ENCODE measurements at places on chromosomes 2 and 18.

DNA sequence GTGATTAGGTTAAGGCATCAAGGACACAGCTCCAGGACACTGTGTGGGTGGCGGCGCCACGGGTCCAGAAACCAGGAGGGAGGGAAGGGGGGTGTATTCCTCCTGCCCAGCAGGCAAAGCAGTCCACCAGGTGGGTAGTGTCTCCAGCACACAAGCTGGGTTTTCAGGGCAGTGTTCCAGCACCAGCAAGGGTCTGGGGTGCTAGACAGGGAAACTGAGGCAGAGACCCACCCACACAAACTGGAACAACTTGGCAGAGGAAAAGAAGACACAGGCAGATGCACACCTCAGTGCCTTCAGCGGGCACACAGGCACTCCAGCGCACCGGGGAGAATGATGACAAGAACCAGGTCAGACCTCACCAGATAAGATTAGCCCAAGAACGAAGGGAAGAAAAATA is 28.4 kb upstream of the GNAL start:
- no peak for DNase-seq

- no peak for DNase-seq
Measured at GRCh38 chr2:34831096-34831495, 1232.0 kb upstream of the FAM98A start.

GRCh38 chr2:116435648-116436047 is 1378.8 kb upstream of the DDX18 start:
- DNase-seq = no peak

GRCh38 chr18:11553098-11553940 is 56.1 kb upstream of the SLC35G4 start:
- DNase-seq = peak; percentile 74

DNA sequence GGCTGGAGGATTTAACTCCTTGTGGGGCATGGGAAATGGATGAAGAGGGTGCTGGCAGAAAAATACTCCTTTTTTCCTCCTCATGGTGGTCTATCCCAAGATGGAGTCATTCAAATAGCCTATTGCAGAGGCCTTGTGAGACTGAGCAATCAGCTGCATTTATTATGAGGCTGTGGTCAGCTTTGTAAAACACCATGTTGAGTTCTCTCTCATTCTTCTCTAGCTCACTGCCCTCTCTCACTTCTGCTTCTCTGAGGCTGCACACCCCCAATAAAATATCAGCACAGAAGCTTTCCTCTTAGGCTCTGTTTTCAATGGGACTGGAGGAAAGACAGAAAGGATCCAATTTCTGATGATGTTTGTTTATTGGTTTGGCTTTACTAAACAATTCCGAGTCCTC is 467.1 kb downstream of the ADCYAP1 start:
- DNase-seq = no peak

DNA sequence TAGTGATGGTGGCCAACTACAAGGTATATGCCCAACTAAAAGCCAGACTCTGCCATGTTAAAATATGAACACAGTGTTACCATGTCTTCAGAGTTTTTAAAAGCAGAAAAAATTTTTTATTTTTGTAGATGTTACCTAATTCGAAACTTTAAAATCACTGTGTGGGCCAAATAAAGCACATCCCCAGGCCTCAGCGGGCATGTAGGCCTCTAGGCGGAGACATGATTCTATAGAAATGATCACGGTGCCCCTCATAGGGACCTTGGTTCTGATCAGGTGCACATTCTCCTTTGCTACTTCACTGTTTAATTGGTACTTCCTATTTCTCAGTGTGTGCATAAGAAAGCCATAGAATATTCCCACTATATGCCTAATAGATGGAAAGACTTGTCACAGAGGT is 349.2 kb downstream of the XIRP2 start:
- DNase-seq = no peak

DNA sequence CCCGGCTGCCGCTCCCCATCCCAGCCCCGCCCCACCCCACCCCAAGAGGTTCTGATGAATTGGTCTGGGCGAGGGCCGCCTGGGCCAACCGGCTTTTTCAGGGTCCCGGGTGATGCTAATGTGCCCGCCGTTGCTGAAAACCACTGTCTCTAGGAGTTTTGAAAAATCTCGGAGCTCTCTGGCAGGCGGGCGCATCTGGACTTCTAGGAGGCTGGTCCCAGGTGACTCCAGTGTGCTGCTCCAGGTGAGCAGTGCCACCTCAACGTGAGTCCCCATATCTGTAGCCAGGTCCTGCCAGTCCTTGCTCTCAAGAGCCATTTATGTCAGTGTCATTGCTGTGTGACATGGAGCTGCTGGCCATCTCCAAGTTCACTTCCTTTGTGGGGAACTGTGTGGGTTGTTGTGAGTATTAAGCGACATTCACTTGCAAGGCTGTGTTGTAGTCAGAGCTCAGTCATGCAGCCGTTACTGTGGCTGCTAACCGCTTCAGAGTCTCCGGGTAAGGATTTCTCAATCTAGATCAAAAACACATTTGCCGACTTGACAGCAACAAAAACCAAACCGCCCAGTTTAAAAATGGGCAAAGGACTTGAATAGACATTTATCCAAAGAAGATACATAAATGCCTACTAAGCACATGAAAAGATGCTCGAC is at the start of gene RFX8:
RFX8 (minus strand) TSS at position 382 of the 654 bp plus-strand sequence. CDS start 8,264 bp downstream, outside the sequence.
- no peak for DNase-seq

- DNase-seq = no peak
Measured at GRCh38 chr18:55189972-55190371, 230.7 kb upstream of the CCDC68 start.

DNA sequence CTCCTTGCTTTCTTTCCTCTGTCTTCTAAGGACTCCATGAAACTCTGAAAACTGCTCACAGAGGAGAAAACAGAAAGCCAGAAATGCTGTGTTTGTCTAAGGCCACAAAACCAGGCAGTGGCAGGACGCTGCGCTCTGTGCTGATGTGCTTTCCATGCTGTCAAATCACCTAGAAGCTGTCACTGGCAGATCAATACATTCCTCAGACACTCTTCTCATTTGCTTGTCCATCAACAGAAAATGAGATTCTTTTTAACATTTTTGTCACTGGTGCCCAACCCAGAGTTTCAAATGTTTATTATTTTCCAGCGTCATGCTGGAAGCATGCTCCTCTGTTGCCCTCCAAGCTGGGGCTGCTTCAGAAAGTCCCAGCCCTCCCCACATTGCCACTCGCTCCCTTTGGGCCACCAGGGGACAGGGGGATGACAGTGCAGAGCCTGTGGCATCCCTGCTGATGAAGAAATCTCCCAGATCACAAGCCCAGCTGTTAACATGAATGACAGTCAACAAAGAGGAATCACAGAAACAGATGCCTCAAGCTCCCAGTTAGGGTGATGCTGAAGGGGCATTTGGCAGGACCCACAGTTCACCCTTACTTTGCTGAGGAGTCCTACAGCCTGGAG is 117.5 kb upstream of the MEIS1 start:
- no peak for DNase-seq

DNA sequence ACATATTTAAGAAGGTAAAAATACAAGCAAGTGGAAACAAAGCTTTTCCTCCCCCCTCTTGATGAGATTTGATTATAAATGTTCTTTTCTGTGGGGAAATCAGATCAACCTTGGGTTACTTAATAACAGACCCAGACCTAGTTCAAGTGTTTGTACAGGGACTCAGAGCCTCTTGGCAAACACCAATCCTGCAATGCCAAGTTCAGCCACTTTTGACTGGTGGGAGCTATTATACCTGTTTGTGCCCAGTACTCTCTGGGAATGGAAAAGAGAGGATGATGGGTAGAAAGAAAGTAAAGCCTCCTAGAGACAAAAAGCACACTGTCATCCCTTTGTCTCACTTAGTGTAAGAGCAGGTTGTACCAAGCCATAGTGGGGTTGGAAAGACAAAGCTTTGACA is 63.8 kb upstream of the EPHA4 start:
- DNase-seq = peak; percentile 36

DNA sequence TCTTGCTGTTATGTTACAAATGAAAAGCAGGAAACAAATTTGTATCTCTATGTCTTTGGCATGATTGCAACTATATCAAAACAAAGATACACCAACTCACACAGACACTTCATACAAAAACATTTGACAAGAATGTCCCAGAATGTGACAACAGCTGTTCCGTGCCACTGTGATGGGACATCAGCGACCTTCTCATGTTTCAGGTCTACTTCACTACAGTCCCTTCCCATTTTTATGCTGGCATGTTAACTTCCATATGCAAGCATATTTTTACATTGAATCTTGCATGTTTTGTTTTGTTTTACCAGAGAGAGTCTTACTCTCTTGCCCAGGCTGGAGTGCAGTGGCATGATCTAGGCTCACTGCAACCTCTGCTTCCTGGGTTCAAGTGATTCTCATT is 71.2 kb downstream of the STK25 start:
- DNase-seq = no peak

DNA sequence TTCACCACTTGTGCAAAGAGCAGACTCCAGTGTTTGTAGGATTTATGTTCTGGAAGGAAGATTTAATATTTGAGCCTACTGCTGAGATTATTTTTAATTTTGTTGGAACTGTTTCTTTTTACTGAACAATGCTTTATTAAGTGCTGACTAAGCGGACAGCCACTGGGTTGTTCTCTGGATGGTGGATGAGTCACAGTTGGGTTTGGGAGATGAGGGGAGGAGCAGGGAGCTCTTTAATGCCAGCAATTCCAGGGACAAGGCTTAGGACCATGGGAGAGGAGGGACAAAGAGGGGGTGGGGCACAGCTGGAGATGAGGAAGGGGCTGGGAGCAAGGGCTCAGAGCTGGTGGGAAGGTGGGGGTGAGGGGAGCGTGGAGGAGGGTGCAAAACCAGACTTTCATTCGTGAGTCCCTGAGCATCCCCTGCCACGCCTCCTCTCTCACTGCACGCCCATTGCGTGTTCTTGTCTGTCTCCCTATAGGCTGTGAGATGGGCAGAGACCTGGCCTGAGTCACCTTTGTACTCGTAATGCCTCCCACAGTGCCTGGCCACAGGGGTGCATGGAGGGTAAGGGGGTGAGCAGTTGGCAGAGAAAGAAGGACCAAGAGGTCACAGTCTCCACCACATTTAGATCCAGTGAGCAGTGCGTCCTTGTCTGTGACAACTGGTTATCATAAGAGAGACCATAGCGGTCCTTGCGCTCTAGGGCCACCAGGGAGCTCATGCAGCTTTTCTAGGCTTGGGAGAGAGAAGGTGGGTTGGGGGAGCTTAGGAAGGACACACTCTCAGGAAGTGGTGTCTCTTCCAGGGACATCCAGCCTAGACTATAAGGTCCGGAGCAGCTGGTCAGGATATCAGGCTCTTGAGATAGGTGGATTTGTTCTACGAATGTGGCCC is 18.4 kb downstream of the SLC4A3 start:
- DNase-seq = no peak

GRCh38 chr2:26172189-26172870 is 558 bp upstream of the GAREM2 start:
- DNase-seq = no peak

DNA sequence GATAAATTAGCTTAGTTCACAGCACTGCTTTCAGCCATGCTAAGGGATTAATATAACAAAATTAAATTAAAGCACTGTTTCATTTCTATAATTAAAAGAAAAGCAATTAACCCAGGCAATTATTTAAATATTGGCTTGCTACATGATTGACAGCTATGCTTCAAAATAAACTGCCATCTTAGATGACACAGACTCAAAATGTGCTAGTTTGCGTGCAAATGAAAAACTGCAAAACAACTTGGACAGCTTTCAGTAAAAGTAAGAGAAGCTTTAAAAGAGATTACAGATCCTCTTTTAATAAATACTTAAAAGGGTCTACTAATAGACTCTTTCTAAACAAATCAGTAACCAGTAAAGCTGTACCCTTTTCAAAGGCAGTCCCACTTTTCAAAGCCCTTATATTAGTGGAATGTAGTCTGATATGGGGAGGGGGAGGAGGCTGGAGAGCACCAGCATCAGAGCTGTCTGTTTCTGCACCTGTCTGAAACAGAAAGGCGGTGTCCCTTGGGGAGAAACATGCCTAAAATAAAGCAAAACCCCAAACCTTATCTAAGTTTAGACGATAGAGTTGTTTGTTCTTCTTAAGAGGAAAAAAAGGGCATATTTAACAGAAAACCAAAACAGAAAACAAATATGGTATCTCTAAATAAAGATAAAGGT is 20.8 kb downstream of the EIF2AK3 start:
- no peak for DNase-seq

GRCh38 chr18:62522178-62522503 is 684 bp upstream of the ZCCHC2 start:
- peak; percentile 50 for DNase-seq

GRCh38 chr2:171247741-171248662 is 87.3 kb upstream of the TLK1 start:
- DNase-seq = no peak

GRCh38 chr18:3889803-3890202 is 439.8 kb downstream of the TGIF1 start:
- no peak for DNase-seq

DNA sequence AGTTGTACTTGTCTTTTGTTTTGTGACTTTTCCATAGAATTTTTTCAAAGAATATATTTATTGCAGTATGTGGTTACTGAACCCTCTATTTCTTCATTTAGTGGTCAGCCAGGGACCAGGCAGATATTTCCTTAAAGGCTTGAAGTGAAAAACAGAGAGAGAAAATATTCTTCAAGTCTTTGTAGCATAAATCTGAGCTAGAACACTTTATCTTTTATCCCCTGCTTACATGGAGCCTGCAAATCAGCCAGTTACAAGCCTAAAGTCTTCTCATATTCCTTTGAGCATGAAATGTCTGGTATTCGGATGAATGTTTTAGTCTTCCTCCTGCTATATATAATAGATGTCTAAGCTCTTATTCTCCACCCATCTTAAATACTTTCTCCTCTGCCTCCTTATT is 1557.5 kb upstream of the ACVR2A start:
- DNase-seq = no peak

DNA sequence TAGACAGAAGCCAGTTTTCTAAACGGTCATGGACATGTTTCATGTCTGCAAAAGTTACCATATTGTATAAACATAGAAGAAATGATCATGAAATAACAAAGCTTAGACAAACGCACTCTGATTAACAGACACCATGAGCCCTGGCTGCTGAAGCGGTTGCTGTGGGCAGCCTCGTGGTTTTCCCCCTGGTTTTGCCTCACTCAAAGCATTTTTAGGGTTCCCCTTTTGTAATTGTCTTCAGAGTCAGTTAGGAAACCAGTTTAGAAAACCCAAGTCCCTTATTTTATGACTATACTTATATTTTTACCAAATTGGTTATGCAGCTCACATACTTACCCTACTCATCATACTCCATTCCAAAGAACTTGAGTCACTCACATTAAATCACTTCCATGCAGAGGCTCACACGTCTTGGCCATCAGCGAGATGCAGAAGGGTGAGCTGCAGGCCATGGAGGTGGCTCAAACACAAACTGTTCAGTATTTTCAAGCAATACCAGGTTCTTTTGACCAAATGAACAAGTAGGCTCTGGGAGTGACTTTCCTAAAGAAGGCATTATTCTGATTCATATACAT is 105.6 kb upstream of the SALL3 start:
- DNase-seq = no peak

DNA sequence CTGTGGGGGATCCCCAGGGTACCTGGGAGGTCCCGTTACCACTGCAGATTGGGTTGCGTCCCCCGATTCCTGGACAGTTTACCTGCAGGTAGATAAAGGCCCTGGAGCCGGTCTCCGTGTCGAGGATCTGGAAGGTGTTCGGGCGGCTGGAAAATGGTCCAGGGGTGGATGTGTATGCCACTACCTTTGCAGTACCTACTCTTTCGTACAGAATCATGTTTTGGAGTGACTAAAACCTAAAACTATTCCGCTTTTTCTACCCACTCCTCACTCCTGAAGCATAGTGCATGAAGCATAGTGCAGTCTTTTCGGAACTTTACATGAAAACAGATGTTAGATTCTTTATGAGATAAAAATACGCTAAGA is 418 bp downstream of the WDR75 start:
- DNase-seq = no peak

GRCh38 chr18:22368021-22368420 is 49.7 kb downstream of the CTAGE1 start:
- no peak for DNase-seq

Measured in NCI-H510A treated with DMSO at 0.1 percent for 48 hours (cell line).